ENCODE measurements at places on chromosomes 4 and X.

- no peak for DNase-seq
Observed at GRCh38 chr4:171817026-171817425, 3.8 kb downstream of the GALNTL6 start.

DNA sequence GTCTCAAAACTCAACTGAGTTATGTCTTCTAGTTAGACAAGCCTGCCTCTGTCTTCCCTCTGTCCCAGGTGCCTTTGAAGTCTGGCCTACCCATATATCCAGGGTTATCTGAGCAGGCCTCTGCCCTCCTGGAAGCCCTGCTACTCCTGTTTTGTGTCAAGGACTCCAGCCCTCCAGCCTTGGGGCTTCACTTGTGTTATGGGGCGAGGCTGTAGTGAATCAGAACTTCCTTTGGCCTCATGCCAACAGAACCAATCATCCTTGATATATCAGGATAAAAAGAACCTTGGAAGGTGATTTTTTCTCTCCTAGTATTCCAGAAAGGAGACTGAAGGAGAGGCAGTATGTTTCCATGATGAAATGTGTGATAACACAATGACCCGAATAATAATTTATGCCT is 8.9 kb upstream of the ADGRG4 start:
- no peak for DNase-seq

- no peak for DNase-seq
Observed at GRCh38 chr4:119025420-119025819, 110.2 kb upstream of the MYOZ2 start.

- no peak for DNase-seq
Observed at GRCh38 chr4:7854697-7855370, 84.8 kb downstream of the AFAP1 start.

- DNase-seq: no peak
Observed at GRCh38 chr4:183621875-183622274, 37.1 kb downstream of the RWDD4 start.

DNA sequence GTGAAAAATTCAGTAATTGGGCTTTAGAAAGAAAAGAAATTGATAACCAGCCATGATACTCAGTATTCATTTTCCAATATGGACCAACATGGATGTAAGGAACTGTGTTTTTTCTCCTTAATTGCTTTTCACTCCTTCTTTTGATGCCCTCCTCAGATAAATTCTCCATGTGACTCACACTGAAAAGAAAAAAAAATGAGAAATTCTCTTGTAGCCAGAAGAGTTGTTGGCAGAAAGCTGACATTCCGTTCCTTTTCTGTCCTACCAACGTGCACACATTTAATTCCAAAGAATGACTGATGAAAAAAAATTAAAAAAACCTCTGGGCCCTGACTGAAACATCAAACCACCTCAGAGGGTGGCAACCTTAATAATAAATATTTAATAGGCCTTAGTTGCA is 153.1 kb downstream of the AMELX start:
- no peak for DNase-seq

Data from GM19239 (cell line).